Tibial artery (tissue), 4 donors: ENCODE measurements at places on chromosomes 5 and 9.
A peak's percentile ranks its signal among the peaks of the same experiment; 100 is the strongest.

GRCh38 chr9:88653406-88653805 lies 118.4 kb downstream of the NXNL2 start:
- no peak for DNase-seq

DNA sequence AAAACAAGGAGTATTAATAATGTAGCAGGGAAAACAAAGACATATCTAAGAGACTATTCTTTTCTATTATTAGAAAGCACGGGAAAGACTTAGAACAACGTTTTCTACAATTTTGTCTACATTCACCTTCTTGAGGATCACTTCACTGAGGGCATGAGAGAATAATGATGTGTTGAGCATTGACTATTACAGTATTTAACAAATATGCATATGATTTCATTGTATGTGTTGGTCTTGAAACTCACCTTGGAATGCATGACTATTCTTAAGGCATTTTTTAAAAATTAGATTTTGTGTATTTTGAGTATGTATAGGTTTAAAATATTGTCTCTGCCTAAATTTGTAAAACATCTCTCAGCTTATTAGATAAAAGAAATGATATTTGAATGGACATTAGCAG lies 1.2 kb downstream of the FSD1L start:
- no peak for DNase-seq

GRCh38 chr5:59709346-59709821 lies 184.1 kb downstream of the PDE4D start:
- no peak for DNase-seq

- no peak for DNase-seq
Observed at GRCh38 chr9:111807197-111807596, 12.5 kb upstream of the SHOC1 start.

DNA sequence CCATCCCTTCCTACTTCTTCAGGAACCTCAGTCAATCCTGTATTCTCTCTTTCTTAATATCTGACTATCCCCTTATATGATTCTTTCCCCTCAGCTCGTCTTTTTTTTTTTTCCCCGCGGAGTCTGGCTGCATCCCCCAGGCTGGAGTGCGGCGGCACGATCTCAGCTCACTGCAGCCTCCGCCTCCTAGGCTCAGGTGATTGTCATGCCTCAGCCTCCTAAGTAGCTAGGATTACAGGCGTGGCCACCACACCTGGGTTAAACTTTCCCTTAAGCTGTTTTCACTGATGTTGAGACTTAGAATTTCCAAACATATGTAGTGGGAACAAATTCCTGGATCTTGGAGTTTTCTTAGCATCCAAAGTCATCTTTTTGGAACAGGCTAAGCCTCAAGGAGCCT lies 13.3 kb upstream of the RUSC2 start:
- no peak for DNase-seq

- peak; percentile 63 for DNase-seq
Observed at GRCh38 chr9:129381481-129381957, 203.5 kb upstream of the IER5L start.

- DNase-seq: no peak
Observed at GRCh38 chr9:113331780-113332179, 8.3 kb downstream of the WDR31 start.

- no peak for DNase-seq
Observed at GRCh38 chr5:90553711-90554110, 4.9 kb upstream of the ADGRV1 start.

- DNase-seq: no peak
Observed at GRCh38 chr5:96794757-96795156, 13.0 kb downstream of the ERAP1 start.

DNA sequence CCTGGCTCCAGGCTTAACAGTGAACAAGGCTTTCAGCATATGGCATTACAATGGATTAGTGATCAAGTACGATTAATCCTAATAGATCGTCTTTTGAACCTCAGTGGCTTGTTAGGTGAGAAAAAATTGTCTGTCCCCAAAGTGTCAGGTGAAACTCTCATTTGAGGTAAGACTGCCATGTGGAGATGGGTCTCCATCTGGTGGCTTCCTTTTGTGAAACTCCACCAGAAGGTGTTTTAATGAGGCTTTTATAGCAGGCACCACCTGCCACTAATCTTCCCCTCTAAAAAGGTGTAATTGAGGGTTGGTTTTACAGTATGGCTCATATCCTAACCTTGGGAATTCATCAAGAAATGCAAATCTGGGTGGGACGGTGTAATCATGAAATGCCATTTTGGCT lies 471.1 kb upstream of the MPDZ start:
- DNase-seq: no peak
